Right lobe of liver (tissue), 6 donors: ENCODE measurements at places on chromosomes 1 and 21.

- no peak for DNase-seq
Observed at GRCh38 chr1:186858923-186859322, 30.2 kb downstream of the PLA2G4A start.

GRCh38 chr1:9853249-9853595 is 29.5 kb upstream of the CLSTN1 start:
- no peak for DNase-seq

GRCh38 chr1:85322655-85323054 is 46.2 kb upstream of the BCL10 start:
- no peak for DNase-seq

DNA sequence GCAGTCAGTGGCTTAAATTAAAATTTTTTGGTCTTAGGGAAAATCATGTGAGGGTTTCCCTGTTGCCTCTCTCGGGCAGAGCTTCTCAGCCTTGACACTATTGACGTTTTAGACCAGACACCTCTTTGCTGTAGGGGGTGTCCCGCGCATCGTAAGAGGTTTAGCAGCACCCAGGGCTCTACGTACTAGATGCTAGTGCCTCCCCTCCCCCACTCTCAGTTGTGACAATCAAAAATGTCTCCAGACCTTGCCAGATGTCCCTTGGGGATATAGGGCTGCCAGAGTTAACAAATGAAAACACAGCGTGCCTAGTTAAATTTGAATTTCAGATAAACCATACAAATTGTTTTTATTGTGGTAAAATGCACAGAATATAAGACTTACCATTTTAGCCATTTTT is 293.3 kb downstream of the DISC1 start:
- no peak for DNase-seq

GRCh38 chr1:222522105-222522915 is 25.6 kb downstream of the HHIPL2 start:
- peak; percentile 58 for DNase-seq

DNA sequence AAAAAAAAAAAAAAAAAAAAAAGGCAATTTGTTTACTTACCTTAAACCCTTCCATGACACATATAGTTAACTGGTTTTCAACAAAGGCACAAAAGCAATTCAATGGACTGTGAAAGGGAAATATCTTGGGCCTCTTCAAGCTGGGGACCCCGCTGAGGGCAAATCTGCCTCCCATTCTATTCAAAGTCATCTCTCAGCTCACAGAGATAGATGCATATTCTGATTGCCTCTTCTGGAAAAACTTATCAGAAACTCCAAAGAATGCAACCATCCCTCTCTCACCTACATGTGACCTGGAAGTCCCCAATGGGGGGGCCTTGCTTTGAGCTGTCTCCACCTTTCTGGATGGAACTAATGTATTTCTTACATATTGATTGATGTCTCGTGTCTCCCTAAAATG is 12.1 kb upstream of the SYNJ1 start:
- no peak for DNase-seq

DNA sequence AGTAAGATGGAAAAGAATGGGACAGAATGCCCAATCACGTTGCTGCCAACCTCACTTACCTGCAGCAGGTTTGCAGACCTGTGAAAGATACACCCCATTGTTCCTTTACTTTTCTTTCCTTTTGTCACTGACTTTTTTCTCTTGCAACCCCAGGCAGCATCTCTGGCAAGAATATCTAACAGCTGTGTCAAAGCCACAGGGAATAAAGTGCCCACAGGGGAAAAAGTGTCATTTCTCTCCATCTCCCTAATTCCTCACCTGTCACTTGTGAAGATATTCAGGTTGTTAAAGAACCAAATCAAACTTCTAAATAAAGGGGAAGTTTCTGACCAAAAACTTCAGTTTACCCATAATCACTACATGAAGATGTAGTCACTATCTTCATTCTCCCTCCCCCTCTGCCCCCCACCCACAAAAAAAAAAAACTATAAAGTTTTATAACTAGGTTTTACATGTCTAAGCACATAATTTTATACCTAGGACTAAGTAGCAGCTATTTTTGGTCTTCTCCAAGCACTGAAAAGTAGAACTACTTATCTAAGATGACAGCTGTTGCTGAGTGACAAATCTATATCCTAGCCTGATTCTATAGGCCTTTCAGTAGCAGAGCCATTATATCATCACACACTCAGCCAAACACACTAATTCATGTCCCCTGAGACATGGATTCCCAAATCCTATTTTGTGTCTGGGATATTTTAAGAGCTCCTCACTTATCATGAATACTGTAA is 54.9 kb downstream of the TBX15 start:
- no peak for DNase-seq

GRCh38 chr1:37765916-37766664 is 1.2 kb upstream of the EPHA10 start:
- DNase-seq: no peak

GRCh38 chr1:10824821-10825540 is 28.5 kb upstream of the CASZ1 start:
- DNase-seq: no peak

- DNase-seq: no peak
Observed at GRCh38 chr1:200733907-200734306, 4.8 kb upstream of the CAMSAP2 start.

DNA sequence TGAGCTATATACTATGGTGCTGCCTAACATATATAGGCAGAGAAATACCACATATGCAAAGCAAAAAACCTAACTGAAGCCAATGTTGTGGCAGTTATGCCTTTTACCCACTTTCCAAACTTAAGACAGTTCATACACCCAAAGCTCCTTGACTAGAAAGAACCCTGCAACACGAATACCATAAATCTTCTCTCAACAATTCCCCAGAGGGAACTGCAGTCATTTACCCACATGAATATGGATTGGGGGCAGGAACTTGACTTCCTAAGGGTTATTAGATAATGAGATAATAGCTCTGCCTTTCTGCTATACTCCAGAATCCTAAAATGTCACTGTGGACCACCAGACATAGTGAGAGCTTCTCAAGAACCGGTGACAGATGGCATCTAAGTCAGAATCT is 2.9 kb upstream of the ASPM start:
- no peak for DNase-seq

DNA sequence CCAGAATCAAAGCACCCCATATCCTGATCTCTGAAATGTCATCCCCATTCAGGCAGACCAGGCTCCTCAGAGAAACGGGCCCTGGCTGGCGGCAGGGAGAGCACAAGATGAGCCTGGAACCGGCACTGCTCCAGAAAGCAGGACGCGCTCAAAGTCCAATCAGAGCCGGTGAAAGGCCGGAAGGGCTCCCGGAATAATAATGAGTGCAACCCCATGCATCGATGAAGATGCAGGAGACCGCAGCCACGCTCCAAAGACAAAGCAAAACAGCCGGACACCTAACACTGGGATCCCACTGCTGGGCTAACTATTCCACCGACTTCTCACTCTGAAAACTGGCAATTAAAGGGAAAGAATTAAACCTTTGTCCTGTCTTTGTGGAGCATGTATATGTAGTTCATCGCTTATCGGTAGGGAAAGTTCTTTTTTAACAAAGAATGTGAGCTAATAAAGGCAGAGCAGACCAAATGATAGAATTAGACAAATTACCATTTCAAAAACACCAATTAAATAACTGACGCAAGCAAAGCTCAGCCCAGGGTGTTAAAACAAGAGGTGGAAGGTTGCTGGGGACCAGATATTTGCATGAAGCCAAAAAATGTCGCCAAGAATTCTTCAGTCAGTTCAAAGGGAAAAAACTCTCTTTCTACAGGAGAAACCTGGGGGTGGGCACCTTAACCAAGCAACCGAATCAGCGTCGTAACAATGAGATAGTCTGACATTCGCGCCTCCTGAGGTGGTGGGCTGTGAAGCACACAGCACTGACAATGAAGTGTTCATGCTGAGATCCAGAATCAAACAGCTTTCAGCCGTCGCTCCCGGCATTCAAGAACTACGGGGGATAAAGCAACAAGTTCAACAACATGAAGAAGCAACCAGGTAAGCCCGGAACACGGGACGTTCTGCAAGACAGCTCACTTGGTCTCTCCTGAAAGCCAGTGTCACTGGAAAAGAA is 95.2 kb downstream of the NPHP4 start:
- DNase-seq: peak; percentile 51

GRCh38 chr1:19412654-19413053 is 72.7 kb downstream of the CAPZB start:
- DNase-seq: no peak

DNA sequence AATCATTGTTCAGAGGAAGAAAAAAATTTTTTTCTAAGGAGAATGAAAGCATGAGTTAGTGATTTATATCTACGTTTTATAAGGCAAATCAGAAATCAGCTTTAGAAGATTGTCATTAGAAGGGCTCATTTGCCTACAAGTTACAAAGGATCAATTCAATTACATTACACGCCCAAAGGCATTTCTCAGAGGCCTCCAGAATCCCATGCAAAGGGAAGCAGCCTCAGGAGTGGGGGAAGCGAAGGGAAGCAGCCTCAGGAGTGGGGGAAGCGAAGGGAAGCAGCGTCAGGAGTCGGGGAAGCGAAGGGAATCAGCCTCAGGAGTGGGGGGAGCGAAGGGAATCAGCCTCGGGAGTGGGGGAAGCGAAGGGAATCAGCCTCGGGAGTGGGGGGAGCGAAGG is 206.2 kb downstream of the GREM2 start:
- DNase-seq: no peak

- DNase-seq: no peak
Observed at GRCh38 chr1:92791487-92792066, 6.7 kb upstream of the EVI5 start.

GRCh38 chr21:42524341-42525028 is 10.8 kb downstream of the SLC37A1 start:
- DNase-seq: no peak

DNA sequence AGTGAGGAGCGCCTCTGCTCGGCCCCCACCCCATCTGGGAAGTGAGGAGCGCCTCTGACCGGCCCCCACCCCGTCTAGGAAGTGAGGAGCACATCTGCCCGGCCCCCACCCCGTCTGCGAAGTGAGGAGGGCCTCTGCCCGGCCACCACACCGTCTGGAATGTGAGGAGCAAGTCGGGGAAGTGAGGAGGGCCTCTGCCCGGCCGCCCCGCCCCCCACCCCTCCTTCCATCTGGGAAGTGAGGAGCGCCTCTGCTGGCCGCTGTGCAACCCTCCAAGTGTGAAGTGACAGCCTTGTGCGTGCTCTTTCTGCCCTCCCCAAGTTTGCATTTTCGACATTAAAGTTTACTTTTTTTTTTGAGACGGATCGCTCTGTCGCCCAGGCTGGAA is 5.1 kb upstream of the ZZZ3 start:
- peak; percentile 26 for DNase-seq

DNA sequence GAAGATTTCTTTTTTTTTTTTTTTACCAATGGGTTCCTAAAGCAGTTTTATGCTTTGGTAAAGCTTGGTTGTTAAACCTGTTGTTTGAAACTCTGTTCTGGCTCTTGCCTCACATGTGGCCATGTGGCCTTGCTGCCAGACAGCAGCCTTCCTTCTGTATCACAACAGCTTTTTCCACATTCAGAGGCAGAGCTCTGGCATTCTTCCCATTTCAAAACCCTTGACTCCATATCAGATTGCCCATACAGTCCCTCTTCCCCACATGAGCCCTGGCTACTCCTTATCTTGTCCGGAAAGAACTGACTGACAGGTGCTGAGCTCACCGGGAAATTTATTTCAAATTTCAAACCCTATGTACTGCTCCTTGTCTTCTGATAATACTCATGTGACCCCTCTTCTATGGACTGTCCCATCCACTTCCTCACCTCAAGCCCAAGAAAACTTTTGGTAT is 38.5 kb upstream of the LAX1 start:
- DNase-seq: no peak

GRCh38 chr1:44275991-44276405 is 62.7 kb downstream of the DMAP1 start:
- no peak for DNase-seq

DNA sequence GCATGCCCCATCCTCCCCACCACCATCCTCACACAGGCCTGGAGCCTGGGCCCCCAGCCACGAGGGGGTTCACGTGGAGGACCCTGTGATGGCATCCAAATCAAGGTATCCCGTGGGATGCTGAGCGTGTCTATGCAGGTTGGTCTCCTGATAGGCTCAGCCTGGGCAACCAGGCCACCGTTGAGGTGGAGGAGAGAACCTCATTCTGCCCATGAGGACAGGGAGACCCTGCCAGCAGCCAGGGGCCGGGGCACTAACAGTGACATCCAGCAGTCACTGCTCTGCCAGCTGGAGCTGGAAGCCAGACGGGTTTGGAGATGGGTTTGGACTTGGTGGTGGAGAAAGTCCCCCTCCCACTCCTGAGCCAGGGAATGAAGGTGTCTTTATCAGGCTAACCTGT is 582.8 kb downstream of the MATN1 start:
- no peak for DNase-seq

- DNase-seq: no peak
Observed at GRCh38 chr21:45856442-45856841, 125.1 kb upstream of the COL6A1 start.

DNA sequence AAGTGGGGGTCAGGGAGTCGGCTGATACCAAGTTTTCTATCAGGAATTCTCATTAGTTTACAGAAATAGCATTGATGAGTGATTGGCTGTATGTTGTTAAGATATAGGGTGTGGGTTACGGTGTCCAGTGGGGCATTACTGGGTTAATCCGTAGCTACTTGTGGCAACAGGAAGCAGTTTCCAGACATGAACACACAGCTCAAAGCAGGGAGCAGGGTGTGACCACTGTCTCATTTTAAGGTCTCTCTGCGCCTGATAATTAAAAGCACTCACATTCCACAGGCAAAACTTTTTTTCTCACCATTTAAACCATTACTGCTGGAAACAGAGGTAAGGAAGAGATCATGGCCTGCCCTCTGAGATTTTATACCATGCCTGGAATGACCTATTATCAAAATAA is 114.9 kb downstream of the SIK1 start:
- no peak for DNase-seq

GRCh38 chr1:14511166-14511680 is 87.3 kb upstream of the KAZN start:
- no peak for DNase-seq

- DNase-seq: no peak
Observed at GRCh38 chr1:51433972-51434510, 85.0 kb downstream of the EPS15 start.

DNA sequence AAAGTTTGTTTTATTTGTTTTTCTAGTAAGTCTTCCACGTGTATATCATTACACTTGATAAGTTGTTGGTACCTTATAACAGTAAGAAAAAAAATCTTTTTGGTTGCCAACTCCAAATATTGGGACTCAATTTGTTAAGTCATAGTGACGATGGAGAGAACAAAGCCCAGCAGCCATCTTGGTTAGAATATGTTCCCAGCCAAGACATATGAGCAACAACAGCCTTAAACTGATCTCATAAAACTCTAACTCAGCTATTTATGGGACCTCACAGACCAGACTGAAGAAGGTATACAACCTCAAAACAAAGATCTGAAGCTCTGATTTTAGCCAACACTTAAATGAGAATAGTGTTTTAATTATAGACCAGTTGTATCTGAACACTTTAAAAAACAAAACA is 281.3 kb downstream of the VAV3 start:
- no peak for DNase-seq

DNA sequence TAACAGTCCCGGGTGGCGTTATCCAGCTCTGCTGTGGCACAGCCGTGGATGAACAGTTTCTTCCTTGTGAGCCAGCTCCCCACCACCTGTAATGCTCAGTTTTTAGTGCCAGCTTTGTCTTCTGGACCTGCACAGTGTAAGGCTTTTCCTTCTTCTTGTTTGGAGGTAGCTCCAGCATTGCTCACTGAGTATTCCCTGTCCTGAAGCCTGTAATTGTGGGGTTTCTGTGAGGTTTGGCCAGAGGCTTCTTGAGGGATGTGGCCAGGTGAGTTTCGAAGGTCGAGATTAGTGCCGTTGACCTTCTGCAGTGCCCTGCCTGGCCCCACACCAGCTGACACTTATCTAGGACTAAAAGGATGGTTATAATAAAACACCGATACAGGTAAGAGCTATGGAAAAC is 75.0 kb downstream of the PBX1 start:
- no peak for DNase-seq

GRCh38 chr1:53391982-53392381 is 64.1 kb upstream of the LRP8 start:
- DNase-seq: no peak
